ENCODE measurements at places on chromosomes 1 and 21.

DNA sequence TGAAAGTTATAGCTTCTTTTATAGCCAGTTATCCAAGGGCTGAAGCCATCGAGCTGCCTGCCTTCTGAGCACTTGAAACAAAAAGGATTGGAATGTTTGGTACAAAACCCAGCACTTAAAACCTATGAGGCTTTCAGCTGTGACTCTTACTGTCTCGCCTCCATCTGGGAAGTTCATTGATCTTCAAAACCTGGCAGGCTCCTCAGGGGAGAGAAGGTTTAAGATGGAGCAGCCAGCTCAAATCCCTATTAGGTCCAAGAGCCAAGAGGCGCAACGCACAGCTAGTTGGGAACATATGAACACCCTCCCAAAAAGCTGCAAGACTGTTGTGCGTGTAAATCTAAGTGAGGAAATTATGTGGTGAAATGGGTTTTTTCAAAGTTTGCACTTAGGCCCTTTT is 33.4 kb downstream of the BACE2 start:
- no peak for DNase-seq

- no peak for DNase-seq
These were observed 294.1 kb downstream of the SIPA1L2 start for GRCh38 chr1:232335741-232336293.

DNA sequence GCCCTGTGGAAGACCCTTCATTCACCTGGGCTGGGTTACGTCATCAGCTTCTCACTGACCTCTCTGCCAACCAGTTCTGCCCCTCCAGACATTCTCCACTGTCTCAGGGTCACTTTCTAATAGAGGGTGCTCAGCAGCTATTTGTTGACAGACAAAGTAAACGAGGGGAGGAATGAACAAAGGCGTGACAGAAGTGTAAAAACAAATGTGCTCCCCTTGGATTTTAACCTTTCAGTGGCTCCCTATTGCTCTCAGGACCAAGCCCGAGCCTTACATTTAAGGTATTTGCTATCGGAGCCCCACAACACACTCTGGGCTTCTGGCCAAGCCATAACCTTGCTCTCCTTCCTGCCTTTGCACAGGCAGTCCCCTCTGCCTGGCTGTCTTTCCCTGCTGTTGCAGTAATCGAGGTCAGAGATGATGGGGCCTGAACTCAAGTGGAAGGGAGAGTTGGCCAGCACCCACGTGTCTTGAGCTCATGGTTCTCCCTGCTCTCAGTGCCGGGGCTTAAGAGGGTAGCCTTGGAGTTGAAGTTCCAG is 9.3 kb upstream of the MARCKSL1 start:
- DNase-seq: no peak

DNA sequence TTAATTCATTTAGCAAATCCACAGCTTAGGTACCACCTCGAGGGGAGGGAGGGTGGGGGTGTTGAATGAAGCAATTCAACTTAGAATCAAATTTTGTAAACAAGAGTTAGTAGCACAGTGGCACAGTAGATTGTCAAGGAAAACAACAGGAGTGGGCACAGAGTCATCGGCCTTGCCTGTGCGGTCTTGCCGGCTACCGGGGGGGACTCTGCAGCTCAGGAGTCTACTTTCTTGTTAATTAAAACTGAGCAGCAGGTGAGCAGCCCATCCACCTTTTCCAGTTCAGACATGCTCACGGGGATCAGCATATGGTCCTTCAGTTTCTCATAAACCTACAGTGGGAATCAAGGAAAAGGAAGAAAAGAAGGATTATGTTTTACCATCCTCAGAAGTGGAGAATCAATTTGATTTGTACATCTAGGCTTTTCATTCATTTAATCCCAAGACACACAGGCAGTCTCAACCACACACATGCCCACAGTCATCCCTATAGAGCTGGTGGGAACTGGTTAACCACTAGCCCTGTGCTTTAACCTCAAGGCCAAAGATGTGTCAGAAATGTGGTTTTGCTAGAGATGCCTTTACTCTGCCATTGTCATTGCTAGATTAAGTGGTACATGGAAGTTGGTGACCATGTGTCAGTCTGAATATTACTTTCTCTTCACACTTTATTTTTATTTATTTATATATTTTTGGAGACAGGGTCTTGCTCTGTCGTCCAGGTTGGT is 45.0 kb upstream of the BCL10 start:
- DNase-seq: no peak

- DNase-seq: no peak
These were observed 74.3 kb upstream of the PAX7 start for GRCh38 chr1:18556364-18556763.

- DNase-seq: peak; percentile 33
These were observed 22.9 kb downstream of the BCAS2 start for GRCh38 chr1:114558544-114558943.

- no peak for DNase-seq
These were observed 59.8 kb upstream of the C1orf53 start for GRCh38 chr1:197842646-197843045.

GRCh38 chr1:162988869-162989268 is 80.3 kb upstream of the RGS4 start:
- DNase-seq: no peak

DNA sequence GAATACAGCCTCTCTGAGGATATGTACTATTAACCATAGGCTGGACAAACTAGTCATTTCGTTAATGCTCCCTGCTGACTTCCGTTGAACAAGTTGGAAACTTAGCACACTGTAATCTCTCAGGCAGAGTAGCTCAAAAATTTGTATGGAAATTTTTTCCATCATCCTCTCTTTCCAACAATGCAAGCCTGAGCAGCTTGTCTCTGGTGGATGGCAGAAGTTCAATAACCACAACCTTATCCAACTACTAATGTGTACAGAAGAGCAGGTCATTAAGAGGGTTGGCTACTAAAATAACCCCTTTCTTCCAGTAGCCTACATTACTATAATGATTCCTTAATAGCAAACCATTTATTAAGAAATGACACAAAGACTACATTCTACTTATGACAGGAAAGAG is 262.3 kb downstream of the NFIA start:
- no peak for DNase-seq

DNA sequence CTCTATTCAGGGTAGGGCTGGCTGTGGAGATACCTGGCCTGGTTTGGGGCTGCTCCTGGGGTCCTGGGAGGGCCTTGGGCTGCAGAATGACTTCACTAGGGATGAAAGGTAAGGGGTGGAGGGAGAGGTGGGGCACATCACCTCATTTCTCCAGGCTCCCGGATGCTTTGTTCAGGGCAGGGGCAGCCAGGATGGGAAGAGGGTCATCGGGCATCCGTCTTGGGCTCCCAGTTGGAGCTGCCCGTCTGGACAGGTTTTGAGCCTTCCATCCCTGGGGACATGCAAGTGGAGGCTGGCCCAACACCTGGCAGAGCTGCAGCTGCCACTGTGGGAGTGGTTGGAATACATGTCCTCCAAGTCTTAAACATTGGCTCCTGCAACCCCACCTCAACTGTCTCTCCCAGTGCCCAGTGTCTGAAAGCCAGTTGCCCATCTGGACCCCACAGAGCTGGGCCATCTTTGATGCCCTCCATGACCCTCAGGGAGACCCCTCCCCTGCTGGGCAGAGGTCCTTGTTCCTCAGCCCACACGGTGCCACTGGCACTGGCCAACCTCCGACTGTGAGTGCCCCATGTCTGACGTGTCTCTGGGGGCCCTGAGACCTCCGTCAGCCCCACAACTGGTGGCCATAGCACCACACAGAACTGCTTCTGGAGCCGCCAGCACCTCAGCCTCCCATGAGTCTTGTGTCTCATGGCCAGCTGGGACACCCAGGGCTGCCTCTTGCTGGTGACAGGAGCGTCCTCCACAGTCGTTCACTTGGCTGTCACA is 52.8 kb downstream of the TRIM11 start:
- no peak for DNase-seq

- DNase-seq: peak; percentile 63
These were observed 29.1 kb downstream of the STPG1 start for GRCh38 chr1:24384251-24385090.

- no peak for DNase-seq
These were observed 64.2 kb upstream of the RCC1 start for GRCh38 chr1:28441674-28442073.

DNA sequence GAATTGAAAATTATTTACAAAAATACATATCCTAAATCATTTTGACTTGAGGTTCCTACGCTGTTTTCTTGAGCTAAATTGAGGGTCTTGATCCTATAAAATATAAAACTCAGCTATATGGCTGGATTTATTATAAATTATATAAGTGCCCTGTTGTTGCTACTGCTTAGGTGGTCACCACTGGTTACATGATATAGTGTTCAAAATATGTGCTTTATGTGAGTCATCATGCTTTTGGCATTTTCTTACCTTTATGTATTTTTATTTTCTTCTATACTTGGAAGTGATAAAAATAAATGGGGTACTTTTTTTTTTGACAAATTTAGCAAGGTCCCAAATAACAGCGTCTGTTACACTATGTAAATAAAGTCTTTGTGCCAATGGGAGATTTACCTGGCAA is 31.1 kb upstream of the PTPRC start:
- DNase-seq: no peak

DNA sequence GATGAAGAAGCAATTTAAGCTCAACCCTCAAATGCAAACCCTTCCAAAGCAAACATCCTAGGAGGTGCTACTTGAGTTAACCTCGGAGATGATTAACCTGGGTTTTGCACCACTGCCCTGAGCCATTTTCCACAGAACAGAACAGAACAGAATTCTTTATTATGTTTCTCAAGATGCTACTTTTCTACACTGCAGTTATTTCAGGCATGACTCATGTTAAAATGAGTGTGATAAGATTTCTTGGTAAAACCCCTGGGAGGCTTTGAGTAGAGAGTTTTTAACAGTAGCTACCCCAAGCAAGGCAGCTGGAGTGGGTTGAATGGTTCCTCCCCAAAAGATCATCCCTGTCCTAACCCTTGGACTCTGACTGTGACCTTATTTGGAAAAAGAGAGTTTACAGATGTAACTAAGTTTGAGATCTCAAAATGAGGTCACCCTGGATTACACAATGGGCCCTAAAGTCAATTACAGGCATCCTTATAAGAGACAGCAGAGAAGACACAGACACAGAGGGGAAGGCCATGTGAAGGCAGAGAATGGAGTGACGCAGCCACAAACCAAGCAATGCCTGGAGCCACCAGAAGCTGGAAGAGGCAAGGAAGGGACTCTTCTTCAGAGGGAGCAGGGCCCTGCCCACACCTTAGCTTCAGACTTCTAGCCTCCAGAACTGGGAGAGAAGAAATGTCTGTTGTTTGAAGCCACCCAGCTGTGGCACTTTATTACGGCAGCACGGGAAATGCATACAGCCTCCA is 153.4 kb downstream of the ETS2 start:
- no peak for DNase-seq

- no peak for DNase-seq
These were observed 15.2 kb downstream of the DOP1B start for GRCh38 chr21:36171741-36172331.

DNA sequence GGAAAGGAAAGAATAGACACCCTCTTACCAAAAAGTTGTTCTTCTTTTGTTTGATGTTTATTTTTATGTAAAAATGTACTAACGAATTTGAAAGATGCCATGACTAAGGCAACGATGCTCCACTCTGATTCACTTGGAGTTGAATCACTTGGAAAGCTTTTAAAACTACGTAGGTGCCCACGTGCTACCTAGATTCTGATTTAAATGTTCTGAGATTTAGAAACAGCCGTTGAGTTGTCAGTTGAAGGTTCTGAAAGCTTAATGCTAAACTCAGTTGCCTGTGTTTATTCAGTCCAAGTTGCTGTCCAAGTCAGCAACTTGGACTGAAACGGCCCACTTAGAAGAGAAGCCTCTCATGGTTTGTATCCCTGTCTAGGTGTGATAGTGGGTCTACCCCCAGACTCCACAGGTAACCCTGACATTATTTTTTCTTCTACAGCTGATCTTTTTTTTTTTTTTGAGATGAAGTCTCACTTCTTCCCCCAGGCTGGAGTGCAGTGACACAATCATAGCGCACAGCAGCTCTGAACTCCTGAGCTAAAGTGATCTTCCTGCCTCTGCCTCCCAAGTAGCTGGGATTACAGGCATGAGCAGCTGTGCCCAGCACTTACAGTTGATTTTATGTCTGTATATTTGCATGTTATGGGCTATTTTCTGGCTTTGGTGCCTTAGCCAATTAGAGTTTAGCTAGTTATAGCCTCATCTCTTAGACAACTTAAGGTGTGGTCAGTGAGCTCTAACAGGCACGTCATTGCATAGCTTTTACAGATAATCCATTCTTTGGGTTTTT is 1.4 kb upstream of the VAMP4 start:
- DNase-seq: no peak

- peak; percentile 94 for DNase-seq
These were observed 88.6 kb downstream of the RIPK4 start for GRCh38 chr21:41678016-41678923.

DNA sequence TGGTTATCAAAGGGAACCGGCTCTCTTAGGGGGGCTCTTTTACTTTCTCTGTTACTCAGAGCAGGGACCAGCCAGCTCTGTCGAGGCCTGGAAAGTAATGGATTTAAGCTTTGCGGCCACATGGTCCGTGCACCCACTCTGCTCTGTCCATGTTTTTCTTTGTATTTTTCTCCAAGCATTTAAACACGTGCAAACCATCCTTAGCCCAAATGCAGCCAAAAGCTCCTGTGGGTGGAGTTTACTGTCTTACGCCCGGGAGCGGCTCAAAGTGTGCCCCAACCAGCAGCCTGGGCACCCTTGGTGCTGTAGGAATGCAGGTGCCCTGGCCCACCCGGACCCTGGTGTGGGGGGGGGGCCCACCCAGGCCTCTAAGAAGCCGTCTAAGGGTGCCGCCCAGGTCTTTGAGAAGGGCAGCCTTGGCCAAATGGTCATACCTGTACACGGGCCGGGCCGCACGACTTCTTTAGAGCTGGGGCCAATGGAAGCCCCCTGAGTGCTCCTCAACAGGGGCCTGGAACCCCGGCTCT is 29.2 kb upstream of the POFUT2 start:
- DNase-seq: no peak

DNA sequence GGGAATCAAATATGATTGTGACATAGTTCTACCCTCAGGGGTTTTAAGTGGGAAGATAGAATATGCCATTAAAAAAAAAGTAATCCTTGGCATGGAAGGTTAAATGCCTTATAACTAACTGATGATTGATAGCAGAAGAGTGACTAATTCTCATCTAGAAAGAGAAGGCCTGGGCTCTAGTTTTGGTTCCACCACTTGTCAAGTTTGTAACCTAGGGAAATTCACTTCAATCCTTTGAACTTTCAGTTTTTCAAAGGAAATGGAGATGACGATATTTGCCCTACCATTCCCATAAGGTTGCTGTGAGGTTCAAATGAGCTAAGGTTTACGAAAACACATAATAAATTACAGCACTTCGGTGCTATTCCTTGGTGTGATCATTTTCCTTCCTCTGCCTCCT is 88.5 kb downstream of the GPR88 start:
- DNase-seq: no peak
